ENCODE measurements at places on chromosomes 2 and 18.

- no peak for DNase-seq
These were observed 3.8 kb upstream of the CAPN10 start for GRCh38 chr2:240582781-240583180.

DNA sequence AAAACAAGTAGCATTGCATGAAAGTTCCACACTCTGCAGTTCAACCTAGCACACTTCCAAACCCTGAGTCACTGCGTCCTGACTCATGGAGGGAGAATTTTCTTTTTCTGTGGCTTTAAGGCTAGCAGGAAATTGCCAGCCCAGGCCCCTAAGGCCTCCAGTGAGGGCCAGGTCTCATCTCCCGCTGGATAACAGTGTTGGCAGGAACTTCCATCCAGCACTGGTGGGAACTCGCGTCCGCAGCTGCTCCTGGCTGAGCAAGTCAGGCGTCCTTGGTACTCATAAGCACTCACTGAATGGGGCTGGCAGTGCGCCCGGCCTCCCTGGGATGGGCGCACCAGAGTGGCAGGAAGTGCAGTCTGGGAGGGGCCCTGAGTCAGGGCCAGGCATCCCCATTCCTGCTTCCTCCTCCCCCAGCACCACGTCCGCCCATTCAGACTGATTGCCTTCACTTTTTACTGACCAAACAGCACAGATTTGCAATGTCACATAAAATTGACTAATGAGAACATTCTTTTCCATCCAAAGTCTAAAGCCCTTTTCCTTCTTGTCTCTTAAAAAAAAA lies 14.3 kb downstream of the MALL start:
- DNase-seq = no peak

DNA sequence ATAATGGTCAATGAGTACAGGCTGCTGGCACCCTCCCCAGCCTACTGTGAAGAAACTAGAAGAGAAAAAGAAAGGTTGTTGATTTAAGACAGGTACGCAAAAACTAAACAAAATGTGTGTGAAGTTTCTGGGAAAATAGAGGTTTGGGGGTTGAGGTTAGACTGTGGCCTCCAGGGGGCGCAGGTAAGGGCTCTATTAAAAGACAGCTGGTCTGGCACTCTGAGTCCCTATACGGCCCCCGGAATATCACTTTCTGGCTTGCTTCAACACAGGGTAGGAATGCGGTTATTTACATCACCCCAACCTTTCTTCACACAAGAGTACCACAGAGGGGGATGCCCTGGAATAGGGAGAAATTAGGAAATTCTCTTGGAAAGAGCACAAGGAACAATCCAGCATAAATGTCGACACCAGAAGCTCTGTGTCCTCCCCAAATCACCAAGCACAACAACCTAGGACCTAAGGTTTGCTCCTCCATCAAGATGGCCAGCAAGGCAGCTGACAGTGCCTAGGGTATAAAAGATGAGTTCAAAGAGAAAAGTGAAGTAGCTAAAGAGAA lies 480.8 kb upstream of the KLHL29 start:
- no peak for DNase-seq

DNA sequence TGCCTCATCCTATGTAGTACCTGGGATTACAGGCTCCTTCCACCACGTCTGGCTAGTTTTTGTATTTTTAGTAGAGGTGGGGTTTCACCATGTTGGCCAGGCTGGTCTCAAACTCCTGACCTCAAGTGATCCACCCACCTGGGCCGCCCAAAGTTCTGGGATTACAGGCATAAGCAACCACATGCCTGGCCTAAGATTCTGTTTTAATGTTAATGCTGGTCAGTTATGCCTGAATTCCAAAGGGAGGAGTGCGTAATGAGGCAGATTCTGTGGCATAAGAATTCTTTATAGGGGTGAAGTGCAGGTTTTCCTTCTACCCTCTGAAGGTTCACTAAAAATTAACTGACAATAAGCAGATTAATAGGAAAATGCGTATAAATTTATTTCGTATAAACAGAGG lies 1343.8 kb upstream of the LRRTM1 start:
- no peak for DNase-seq

- no peak for DNase-seq
These were observed 46.4 kb upstream of the CXCR4 start for GRCh38 chr2:136164280-136164776.

- no peak for DNase-seq
These were observed 177.9 kb downstream of the ZNF516 start for GRCh38 chr18:76317136-76317535.
